ENCODE measurements at places on chromosomes 1 and 21.

DNA sequence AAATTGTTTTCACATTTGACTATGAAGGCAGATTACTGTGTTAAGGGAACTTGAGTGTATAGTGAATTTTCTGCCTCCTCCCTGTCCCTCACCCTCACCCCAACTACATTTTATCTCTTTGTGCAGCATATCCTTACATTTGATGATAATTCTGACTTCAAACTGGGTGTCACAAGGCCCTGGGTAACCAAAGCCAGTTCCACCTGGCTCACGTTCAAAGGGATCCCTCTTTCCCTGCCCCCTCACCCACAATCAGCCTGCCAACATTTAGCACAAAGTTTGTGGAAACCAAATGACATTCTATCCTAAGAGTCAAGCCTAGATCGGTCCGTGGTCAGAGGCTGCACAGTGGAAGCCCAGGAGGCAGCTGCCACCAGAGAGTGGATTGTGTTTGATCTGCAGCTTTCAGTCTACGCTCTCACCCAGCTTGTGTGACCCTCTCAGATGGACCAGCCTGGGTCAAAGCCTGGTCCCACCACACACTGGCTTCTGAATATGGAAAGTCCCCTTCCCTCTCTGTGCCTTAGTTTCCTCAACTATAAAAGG is 10.3 kb downstream of the KIAA0040 start:
- no peak for DNase-seq

DNA sequence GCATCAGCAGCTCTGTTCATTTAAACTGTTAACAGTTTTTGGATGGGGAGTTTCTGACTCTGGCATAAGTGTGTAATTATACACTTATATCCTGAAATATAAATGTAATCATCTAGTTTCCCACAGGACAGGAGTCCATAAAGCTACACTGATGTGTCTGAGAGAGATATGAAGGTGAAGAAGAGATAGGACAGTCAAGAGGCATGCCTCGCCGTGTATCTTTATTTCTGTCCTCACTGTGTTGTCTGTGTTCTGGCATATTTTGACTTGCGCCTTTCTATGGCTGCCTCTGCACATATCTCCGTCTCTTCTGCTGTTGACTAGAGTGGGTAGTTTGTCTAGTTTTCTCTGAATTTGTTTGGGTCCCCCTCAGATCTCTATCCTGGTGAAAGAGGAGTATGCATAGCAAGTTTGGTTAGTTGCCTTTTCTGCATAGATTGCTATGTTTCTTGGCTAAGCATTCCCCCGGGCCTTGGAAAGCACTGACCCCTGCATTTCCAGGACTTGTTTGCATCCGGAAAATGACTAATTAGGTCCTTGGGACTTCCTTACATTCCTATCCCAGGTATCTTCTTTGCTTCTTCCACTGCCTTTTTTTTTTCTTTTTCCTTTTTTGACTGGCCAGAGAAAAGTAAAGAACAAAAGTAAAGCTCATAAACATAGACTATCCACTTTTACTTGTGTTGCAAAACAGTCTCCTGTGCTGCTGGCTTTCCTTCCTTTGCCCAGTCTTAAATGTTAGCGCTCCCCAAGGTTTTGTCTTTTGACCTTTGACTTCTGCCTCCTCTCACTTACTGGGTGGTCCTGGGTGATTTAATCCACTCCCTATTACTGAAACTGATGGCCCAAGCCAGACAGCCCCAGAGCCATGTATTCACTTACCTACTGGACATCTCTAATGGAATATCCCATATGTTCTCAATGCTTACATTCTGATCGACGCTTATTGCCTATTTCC is 27.6 kb upstream of the CNN3 start:
- no peak for DNase-seq

GRCh38 chr1:53909946-53910345 is 16.0 kb downstream of the DIO1 start:
- DNase-seq, result no peak

GRCh38 chr1:219317762-219318353 is 144.2 kb downstream of the LYPLAL1 start:
- no peak for DNase-seq

DNA sequence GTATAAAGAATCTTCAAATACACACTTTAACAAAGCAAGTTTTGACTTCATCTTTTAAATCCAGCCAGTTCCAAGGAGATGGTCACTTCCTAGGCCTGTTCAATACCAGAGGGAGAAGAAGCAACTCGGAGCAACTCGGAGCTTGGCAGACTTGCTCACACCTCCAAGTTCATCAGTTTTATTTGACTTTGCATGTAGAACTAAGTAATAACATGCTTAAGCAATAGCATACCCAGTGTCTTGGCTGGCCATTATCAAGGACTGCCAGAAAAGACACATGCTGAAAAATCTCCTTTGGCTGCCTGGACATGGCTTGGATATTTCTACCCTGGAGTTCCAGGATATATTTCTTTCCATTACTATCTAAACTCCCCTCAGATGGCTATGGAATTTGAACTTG is 52.6 kb downstream of the GNG12 start:
- no peak for DNase-seq

GRCh38 chr1:61233121-61233660 is 150.8 kb downstream of the NFIA start:
- DNase-seq, result no peak

- no peak for DNase-seq
These were observed 157.3 kb upstream of the RUNX1 start for GRCh38 chr21:35206141-35207125.

- DNase-seq, result no peak
These were observed 1.7 kb upstream of the SUMO3 start for GRCh38 chr21:44819283-44820243.

- no peak for DNase-seq
These were observed 37.2 kb downstream of the MRAP start for GRCh38 chr21:32335601-32336575.

GRCh38 chr1:43802356-43802980 is 95.1 kb downstream of the ST3GAL3 start:
- no peak for DNase-seq

- no peak for DNase-seq
These were observed 385.5 kb downstream of the SMYD3 start for GRCh38 chr1:246121533-246121932.

DNA sequence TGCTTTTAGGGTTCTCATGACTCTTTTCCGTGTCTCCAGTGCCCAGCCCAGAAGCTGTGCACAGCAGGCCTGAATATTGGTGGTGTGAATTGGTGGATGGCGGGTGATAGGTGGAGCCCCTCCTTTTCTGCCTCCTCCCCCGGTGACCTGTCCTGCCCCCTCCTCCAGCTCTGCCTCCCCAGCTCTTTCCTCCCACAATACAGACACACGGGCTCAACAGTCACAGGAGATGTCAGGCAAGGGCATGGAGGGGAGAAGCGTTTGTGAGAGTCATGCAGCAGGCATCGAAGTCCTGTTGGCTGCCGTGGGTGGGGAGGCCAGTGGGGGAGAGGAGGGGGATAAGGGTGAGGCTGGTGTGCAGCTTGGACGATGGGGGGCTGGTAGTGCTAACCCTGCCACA is 17.3 kb upstream of the TTC4 start:
- no peak for DNase-seq

DNA sequence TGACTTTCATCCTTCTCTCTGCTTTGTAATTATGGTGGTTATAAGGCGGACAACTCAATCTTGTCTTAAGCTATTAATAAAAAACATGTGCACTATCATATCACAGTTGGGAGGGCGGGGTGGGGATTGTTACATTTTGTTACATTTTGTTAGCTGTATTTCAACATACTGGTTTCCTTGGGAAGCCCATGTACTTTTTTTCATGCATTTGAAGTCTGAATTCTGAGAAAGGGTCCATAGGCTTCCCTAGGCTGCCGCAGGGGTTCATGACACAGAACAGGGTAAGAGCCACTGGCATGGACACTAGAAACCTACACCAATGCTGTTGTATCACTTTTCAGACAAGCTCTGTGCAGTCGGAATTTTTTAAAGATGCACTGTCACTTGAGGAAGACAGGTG is 178.8 kb downstream of the ETS2 start:
- no peak for DNase-seq

DNA sequence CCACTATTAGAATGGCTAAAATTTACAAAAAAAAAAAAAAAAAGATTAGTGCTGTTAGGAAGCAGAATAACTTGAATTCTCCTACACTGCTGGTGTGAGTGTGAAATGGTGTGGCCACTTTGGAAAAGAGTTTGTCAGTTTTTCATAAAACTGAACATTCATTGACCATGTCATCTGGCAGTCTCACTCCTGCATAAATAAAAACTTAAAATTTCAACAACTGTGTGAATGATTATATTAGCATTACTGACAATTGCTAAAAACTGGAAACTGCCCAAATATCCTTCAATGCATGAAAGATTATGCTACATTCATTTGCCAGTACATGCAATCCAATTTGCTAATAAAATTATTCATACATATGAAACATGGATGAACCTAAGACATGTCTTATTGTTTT is 570.9 kb downstream of the NEGR1 start:
- DNase-seq, result no peak
